ENCODE measurements at places on chromosomes 11 and 22. TPM values are rescaled to one million over a fixed set of nuclear protein-coding genes. Genes with fewer than 3 reads are reported as not detected.

Gene NTM
- total RNA-seq, result 2.6 TPM

Gene APOL5
- not detected for total RNA-seq

Gene TRABD
- total RNA-seq, result 26.9 TPM

Gene FXYD2
- 0.65 TPM for total RNA-seq

Gene REXO2
- total RNA-seq, result 240 TPM

Gene RFPL2
- total RNA-seq, result 0.32 TPM

Gene USP47
- total RNA-seq, result 78.3 TPM

Gene RIMBP3C
- under 0.01 TPM for total RNA-seq
